ENCODE measurements at places on chromosomes 6 and 20. TPM values are rescaled to one million over a fixed set of nuclear protein-coding genes. Genes with fewer than 3 reads are reported as not detected.

GNRH2 gene
- total RNA-seq: 5.3 TPM

CLDN20 gene
- total RNA-seq: not detected

SOX4 gene
- total RNA-seq: 60.6 TPM

PGC gene
- not detected for total RNA-seq

CPXM1 gene
- 129 TPM for total RNA-seq

SLC44A4 gene
- not detected for total RNA-seq

DNA sequence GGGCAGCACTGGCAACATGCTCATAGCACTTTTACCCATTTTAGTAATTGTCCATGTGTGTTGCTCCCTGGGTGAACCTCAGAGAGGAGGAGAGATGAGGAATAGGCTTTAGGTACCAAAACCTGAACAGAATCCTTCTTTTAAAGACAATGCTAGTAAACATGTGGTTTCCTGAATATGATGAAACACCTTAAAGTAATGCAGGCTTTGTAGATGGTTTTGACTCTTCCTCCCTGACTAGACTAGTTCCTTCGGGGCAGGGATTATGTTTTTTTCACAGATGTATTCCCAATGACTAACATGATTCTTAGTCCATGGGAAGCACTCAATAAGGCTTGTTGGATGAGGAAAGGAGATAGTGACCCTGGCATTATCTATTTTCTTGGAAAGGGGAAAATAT, 367.6 kb upstream of the JAG1 start:
- H3K4me1 ChIP-seq: no peaks in the 10 kb centered on the region
- no peak overlapping the region for H3K4me3 ChIP-seq
- H3K27me3 ChIP-seq: no peaks in the 10 kb centered on the region
- no peak overlapping the region for H3K27ac ChIP-seq

- no peak for DNase-seq
- H3K4me3 ChIP-seq: peak overlapping the region; percentile 62
- peaks cover 11% of the 10 kb centered on the region for H3K4me1 ChIP-seq
- peak overlapping the region; percentile 87 for H3K27ac ChIP-seq
Measured at GRCh38 chr20:36236786-36237121, 476 bp downstream of the AAR2 start.

GRCh38 chr20:22833851-22834250, 201.3 kb upstream of the SSTR4 start:
- H3K4me3 ChIP-seq: no peak overlapping the region
- no peak overlapping the region for H3K27ac ChIP-seq
- peak; percentile 15 for DNase-seq
- H3K36me3 ChIP-seq: no peaks in the 10 kb centered on the region

GRCh38 chr20:59163631-59164530, at the start of gene ZNF831:
Gene ZNF831, plus strand, starts transcription at chr20:59163821. Its CDS starts 27,199 bp downstream, at chr20:59191020.
- H3K36me3 ChIP-seq: no peaks in the 10 kb centered on the region
- no peaks in the 10 kb centered on the region for H3K4me1 ChIP-seq
- no peak for DNase-seq
